ENCODE measurements at places on chromosomes 12 and 14.

GRCh38 chr12:89494411-89495231 is 30.0 kb downstream of the GALNT4 start:
- peak; percentile 33 for DNase-seq

DNA sequence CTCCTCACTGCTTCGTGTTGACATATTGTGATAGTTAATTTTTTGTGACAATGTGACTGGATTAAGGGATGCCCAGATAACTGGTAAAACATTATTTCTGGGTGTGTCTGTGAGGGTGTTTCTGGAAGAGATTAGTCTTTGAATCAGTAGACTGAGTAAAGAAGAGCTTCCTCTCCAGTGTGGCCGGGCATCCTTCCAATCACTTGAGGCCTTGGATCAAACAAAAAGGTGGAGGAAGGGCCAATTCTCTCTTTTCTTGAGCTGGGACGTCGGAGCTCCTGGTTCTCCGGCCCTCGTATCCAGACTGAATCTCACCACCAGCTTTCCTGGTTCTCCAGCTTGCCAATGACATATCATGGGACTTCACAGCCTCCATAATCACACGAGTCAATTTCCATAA is 240.4 kb downstream of the CHST11 start:
- no peak for DNase-seq

GRCh38 chr12:98403936-98404335 is 111.5 kb upstream of the TMPO start:
- DNase-seq, result no peak

DNA sequence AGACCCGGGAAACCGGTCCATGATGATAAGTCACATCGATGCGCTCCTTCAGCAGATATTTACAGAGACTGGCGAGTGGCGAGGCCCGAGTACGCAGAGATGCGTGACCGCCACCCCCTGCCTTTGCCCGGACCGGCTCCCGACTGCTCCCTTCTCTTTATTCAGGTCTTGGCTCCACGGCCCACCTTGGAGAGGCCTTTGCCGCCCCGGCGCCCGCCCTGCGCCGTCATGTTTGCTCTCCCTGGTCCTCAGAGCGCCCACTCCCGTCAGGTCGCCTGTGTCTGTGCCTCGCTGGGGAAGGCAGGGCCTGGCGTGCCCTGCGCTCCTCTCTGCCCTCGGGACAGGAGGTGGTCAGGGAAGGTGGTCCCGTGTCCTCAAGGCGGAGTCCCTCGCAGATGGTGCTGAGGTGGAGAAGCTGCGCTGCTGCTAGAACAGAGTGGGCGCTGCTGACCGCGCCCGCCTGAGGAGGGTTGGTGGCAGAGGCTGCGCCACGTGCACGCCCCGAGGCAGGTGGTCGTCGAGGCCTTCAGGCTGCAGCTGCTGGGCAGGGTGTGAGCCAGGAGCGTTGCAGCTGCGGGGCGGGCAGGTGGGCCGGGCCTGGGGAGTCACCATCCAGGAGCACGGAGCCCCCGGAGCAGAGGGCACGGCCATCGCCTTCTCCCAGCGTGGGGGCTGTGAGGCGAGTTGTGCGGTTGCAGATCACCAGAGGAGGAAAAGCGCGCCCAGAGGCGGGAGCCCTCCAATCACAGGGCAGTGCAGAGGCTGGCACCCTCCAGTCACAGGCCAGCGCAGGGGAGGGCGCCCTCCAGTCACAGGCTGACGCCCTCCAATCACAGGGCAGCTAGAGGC is 27.2 kb downstream of the DDX51 start:
- DNase-seq, result no peak

DNA sequence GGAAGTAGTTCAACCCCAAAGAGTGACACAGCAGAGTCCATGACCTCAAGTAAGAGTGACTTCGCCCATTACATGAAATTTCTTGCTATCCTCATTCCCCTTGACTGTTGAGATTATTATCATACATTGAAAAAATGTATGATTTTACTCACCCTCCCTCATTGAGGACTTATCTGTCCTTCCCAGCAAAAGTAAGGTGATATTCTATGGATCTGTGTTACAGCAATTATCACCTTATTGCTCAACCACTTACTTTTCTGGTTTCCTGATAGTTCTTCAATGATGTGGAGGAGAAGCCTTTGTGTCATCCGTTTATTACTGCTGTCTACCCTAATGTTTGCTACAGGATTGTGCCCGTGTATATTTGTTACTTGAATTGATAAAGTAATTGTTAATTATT is 306.2 kb downstream of the TRHDE start:
- no peak for DNase-seq

DNA sequence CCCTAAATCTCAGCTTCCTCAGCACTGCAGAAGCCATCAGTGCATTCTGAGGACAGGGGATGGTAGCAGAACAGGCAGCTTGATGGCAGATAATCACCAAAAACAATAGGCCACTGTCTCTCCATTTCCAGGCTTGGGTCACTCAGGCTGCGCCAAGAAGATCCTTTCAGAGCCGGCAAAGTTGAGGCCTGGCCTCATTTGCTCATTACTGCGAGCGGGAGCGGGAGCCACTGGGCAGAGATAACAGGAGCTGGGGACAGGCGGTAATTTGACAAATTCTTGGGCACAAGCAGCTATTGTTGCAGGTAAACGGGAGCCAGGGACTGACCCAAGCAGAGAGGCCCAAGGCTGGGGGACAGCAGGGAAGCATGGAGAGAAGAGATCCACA is 2.1 kb downstream of the MSI1 start:
- no peak for DNase-seq

- DNase-seq, result no peak
These were observed 170.8 kb upstream of the RASSF8 start for GRCh38 chr12:25787701-25788100.

DNA sequence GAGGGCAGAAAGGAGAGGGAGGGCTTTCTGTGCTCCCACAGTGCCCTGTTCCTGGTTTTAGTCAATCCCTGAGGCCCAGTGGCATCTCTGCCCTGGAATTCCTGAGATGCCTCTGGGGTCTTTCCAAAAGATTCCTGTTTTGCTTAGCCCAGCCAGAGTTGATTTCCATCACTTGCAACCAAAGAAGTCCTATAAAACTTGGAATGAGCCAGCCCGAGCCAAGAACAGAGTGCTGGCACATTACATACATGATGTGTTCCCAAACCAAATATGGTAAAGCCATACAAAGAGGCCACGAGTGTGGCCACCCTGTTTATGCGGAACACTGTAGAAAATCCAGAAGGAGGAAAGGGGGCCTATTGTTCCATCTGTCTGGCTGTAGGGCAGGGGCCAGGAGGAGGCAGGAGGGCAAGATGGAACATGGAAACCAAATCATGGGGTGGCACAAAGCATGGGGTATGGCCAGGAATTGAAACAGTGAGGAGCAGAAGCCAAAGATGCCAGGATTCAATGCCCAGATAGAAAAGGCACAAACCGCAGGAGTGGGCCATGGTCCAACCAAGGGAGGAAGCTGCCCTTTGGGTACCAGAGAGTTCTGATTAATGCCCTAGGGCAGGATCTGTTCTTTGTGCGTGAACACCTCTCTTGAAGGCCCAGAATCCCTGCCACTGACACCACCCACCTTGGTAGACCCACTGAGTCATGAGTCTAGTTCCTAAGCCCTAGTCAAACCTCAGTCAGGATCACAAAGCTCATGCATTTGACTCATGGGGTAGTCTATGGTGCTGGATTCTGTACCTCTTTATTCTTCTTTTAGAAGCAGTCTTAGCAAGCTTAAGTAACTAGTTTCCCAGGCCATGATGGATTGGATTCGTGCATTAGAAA is 75.2 kb downstream of the LRRC74A start:
- no peak for DNase-seq

GRCh38 chr14:74988131-74988530 is 14.6 kb upstream of the EIF2B2 start:
- peak; percentile 65 for DNase-seq

- DNase-seq, result no peak
These were observed 16.1 kb upstream of the WSCD2 start for GRCh38 chr12:108112832-108113556.

GRCh38 chr12:47820631-47821345 is 1.1 kb upstream of the HDAC7 start:
- DNase-seq, result peak; percentile 95

DNA sequence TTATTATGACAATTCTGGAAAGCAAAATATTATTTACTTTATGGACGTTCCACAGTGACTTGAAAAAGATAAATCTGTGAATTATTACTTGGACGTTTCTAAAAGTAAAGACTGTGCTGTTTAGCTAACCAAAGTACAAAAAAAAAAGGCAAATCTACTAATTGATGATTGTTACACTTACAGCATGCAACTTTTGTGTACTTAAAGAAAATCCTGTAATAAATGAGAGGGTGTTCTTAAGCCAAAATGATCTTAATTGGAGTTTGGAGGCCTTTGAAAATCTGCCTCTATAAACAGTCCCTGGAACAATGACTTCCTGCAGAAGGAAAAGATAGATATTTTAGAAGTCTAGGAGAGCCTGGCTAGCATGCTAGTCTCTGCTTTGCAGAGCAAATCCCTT is 434.0 kb upstream of the SYT1 start:
- DNase-seq, result no peak

DNA sequence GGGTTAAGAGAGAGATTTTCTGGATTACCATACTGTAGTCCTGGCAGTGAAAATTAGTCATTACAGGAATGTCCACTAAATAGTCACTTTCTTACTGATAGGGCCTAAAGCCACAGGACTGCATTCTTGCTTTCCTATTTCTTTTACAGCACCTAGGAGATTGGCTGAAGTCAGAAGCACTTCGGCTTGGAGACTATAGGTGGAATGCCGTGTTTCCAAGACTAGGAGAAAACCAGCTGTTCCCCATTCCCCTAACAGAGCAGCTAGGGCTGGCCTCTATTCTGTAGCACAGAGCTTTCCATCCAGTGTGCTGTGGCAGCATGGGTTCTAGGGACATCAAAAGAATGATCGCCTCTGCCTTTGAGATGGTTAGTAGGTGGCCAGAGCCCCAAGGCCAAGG is 15.1 kb downstream of the PIGH start:
- DNase-seq, result no peak

GRCh38 chr12:18825138-18825537 is 87.2 kb downstream of the CAPZA3 start:
- DNase-seq, result no peak

- no peak for DNase-seq
These were observed 16.1 kb downstream of the ACSM4 start for GRCh38 chr12:7319930-7320329.

- DNase-seq, result no peak
These were observed 124.8 kb downstream of the TMEM132D start for GRCh38 chr12:129779033-129779432.

DNA sequence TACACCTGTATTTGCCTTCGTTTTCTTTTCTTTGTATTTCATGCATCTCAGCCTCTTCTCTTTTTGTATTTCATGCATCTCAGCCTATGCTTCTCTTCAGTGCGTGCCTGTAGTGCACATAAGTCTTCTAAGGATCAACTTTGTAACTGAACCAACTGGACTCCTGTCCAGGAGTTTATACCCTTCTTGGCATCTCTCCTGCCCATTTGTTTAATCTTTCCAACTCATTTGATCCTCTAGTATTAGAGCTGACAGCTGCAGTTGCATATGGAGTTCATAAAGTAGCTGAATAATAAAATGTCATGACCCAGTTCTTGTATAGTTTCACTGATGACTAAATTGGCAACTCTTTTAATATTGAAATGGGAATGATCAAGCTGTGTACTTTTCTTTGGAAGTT is 89.7 kb downstream of the FGD4 start:
- no peak for DNase-seq

GRCh38 chr12:25186788-25187402 is 8.1 kb downstream of the DNAI7 start:
- DNase-seq, result no peak

DNA sequence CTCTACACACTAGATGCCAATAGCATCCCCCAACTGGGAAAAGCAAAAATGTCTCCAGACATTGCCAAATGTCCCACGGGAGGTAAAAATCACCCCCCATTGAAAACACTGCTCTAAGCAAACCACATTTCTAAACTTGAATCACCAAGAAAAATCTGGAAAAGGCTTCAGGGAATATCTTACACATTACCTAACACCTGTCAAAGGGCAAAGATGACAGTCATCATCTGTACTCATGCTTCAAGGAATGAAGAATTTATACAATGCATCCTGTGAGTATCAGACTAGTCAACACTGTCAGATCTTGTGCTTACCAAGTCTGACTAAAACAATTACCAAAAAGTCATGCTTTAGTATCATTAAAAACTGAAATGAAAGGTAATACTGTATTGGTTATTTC is 161.6 kb upstream of the SOX5 start:
- peak; percentile 29 for DNase-seq

GRCh38 chr12:66197495-66197921 is 8.5 kb downstream of the IRAK3 start:
- no peak for DNase-seq

DNA sequence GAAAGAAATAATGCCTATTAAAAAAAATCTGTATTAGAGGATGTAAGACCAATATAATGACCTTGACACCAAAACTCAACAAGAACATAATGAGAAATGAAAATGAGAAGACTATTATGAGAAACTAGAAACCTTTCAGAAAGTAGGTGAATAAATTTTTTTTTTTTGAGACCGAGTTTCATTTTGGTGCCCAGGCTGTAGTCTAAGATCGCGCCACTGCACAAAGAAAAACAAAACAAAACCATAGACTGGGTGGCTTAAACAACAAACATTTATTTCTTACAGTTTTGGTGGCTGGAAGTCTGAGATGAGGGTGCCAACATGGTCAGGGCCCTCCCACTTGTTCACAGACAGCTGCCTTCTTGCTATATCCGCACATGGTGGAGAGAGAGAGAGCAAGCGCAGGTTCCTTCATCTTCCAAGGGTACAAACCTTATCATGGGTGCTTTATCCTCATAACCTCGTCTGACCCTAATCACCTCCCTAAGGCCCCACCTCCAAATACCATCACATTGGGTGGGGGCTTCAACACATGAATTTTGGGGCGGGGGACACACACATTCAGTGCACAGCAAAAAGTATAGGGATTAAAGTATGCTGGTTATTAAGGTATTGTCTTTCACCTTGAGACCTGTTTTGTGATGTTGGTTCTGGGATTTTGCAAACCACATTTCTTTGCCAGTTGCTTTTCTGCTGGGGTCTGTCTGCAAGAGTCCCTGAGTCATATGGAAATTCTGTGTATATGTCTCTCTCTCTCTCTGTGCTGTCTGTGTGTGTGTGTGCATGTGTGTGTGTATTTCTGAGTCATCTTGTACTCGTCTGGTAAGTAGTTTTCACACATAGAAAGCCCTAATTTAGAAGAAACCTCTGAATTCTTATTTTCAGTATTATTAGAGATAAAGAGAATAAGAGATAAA is 26.2 kb downstream of the ZCRB1 start:
- no peak for DNase-seq

DNA sequence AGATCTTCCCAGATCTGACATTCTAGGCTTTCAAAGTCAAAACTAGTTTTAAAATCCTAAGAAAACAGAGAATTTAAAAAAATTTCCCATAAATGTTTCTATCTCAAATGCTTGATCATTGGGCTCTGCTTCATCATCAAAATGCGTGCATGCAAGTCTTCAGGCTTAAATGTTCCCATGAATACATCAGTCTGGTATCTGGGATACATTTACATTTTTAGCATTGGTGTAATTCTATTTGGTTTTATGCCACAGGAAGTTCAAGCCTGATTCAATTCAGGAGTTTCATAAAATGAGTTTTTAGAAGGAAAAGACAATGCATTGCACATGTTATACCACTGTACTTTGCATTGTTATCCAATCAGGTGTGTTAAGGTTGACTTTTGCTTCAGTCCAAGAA is 336.4 kb downstream of the PCNX1 start:
- DNase-seq, result peak; percentile 52

GRCh38 chr12:124082687-124083086 is 109.7 kb downstream of the ZNF664 start:
- DNase-seq, result no peak

All from AG08396 (cell line).